Putamen (tissue), 1 donor: ENCODE measurements at places on chromosomes 2 and 18.

DNA sequence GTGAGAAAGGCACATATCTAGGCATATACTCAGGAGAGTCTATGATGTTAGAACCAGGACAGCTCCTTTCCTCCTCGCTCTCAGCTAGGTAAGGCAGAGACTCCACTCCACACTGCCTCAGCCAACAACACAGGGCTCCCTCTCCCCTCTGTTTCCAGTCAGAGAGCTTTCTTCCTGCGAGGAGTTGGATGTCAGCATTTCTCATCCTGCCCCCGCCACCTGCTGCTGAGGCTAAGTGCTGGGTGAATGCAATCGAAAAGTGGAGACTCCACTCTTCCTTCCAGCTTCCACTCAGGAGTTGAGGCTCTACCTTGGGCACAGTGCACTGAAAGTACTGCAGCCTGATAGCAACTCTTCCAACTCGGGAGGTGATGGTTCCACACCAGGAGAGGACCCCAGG, 177.2 kb upstream of the RAB6C start:
- DNase-seq, result peak; percentile 4

- no peak for DNase-seq
Observed at GRCh38 chr2:136055929-136056688, 61.8 kb downstream of the CXCR4 start.

DNA sequence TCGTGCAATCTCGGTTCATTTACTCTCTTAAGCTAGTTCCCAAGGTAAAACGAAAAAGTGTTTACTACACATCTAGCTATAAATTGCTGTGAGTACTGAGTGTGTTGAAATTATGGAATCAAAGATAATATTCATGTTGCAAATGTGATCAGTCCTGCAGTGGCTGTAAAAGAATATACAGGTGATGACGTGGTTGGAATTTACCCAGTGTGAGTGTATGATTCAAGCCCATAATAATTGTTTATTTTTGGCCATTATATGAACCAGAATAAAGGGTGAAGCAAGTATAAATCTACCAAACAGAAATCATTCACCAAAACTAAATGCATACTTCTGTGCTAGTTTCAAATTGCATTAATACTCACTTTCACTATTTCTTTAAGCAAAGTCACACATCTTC, 1363.6 kb upstream of the CHAC2 start:
- DNase-seq, result no peak

DNA sequence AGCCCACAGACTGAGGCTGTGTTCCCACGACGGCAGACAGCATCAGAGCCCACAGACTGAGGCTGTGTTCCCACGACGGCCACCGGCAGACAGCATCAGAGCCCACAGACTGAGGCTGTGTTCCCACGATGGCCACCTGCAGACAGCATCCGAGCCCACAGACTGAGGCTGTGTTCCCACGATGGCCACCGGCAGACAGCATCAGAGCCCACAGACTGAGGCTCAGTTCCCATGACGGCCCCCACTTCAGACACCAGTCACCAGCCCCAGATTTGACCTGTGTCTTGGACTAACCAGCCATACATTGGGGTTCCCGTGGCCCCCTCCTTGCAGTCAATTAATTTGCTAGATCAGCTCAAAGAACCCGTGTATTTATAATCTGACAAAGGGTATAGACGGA, 57.8 kb upstream of the SNTG2 start:
- DNase-seq, result no peak

- DNase-seq, result no peak
Observed at GRCh38 chr2:16069663-16069932, 129.2 kb downstream of the MYCN start.

- no peak for DNase-seq
Observed at GRCh38 chr2:112798979-112799975, 15.0 kb upstream of the IL1A start.

- DNase-seq, result no peak
Observed at GRCh38 chr2:172722481-172722880, 13.2 kb upstream of the RAPGEF4 start.

- no peak for DNase-seq
Observed at GRCh38 chr2:180033993-180034894, 27.1 kb upstream of the CWC22 start.

DNA sequence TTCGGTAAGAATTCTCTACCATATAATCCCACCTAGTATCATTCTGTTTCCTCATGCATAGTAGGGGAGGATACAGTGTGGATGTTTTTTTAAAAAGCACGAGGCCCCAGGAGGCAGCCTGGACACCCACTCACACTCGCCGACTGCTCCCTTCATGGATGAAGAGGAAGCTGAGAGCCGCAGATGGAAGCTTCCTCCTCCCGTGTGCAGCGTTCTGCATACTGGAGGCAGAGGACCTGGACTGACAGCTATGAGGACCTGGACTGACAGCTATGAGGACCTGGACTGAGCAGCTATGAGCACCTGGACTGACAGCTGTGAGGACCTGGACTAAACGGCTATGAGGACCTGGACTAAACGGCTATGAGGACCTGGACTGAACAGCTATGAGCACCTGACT, 234.4 kb downstream of the NDUFA10 start:
- no peak for DNase-seq

DNA sequence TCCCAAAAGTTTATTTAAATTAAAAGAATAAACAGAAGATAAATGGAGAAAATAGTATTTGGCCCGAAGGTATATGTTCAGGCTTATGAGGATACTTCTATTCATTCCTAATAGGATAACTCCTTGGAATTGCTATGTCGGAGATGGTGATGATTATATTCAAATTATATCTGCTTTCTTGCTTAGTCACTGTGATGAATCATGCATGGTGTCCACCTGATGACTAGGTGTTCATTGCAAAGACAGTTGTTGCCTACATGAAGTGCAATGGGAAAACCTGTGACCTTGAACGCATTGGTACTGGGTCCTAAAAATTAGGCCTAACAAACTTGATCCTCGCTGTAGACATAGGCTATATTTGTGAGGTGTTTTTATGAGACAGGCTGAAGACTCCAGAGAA, 617.3 kb upstream of the ZEB2 start:
- DNase-seq, result no peak

DNA sequence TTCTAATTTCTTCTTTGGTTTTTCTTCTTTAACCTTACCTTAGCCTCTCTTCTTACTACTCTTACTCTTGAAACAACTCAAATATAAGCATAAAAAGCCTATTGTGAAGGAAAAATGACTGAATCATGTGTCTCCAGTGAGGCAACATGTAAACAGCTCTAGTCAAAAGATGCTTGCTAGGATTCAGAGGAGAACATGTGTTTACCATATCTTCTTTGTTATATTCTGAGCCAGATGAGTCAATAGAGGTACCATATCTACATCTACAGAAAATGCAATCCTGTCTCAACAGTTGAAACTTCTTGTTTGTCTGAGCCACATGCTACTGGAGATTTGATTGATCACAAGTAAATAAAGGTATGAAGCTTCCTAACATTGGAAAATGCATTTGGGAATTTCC, 15.9 kb upstream of the FIGN start:
- DNase-seq, result no peak

DNA sequence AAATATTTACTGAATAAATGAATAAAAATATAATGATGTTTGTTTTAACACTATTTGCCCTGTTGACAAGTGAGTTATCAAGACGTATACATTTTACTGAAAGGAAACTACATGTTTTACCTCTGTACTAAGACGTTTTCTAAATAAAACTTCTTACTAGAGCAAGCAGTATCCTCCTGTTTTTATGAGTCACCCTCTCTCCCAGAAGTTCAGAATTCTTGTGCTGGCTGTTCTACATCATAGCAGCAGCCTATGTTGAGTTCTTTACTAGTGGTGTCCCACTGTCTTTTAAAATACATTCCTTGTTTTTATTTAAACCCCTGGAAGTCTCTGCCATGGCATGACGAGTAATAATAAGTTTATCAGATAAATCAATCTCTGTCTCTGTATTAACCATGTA, 297.4 kb downstream of the CALCRL start:
- DNase-seq, result no peak

DNA sequence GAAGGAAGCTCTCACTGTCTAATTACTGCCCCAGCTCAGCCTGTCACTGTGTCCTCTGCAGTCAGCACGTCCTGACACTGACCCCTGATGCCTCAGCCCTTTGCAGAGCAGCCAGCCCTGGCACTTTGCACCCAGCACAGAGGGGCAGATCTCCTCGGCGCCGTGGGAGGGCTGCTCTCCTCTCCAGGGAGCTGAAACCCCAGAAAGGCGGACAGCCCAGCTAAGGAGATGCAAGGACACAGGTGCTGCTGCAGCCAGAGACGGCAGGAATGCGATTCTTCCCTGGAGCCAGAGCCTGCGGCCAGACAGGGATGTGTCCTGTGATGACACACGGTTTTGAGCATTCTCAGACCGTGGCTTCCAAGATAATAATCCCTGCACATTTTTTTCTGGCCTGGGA, 34.5 kb upstream of the SIX3 start:
- no peak for DNase-seq

DNA sequence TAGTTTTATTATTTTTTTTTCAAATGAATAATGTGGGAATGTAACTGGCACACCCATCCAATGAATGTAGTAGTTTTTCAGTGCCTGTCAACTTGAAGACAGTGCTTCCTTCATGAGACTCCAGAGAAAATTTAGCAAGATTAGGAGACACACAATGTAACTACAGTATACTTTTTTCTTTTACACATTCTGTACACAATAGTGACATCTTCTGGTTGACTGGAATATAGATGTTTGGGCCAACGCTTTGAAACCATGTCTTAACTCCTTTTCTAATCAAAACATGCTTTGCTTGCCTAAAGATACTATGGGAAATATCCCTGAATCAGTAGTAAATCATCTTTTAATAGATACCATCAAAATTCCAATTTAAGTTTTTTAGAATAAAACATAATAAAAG, 229.5 kb upstream of the ZC3H15 start:
- DNase-seq, result peak; percentile 45

DNA sequence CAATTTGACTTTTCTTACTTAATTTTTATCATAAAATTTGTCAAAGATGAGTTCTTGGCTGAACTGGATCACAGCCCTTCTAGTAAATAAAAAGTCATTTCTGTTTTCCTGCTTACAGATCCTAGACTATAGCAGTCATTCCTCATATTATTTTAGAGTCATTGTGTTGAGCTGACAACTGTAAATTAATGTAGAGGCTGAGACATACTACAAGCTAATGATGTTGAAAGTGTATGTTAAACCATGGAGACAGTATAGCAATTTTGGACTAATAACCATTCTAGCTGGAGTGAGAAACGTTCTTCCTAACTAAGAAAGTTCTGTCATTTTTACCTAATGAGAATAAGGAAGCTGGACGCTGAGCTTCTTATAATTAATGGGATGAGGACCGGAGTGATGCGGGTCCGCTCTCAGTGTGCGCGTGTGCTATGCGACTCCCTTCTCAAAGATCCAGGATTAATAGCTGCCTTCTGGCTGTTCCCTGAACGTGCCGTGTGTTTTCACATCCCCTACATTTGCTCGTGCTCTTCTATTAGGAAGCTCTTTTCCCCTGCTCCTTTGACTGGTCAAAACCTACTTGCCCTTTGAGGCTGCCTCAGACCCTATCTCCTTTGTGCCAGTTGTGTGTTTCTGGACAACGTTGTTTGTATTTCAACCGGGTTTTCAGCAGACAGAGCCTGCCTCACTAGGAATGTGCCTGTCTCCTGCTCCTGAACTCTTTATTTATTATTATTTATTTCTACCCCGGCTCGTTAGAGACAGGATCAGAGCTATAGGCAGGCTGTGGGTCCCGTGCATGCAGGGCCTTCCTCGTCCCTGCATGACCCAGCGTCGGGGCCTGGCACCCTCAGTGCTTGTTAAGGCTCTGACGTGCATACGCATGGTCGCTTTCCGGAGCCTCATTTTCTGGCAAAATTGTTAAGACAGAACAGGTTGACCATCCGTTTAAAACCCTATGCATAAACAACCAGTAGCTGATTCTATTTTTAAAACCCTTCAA, 182.6 kb downstream of the DCDC2C start:
- DNase-seq, result no peak

- DNase-seq, result no peak
Observed at GRCh38 chr2:127270663-127271062, 23.3 kb downstream of the ERCC3 start.

GRCh38 chr2:165793161-165793778, 777 bp downstream of the GALNT3 start:
- DNase-seq, result no peak

DNA sequence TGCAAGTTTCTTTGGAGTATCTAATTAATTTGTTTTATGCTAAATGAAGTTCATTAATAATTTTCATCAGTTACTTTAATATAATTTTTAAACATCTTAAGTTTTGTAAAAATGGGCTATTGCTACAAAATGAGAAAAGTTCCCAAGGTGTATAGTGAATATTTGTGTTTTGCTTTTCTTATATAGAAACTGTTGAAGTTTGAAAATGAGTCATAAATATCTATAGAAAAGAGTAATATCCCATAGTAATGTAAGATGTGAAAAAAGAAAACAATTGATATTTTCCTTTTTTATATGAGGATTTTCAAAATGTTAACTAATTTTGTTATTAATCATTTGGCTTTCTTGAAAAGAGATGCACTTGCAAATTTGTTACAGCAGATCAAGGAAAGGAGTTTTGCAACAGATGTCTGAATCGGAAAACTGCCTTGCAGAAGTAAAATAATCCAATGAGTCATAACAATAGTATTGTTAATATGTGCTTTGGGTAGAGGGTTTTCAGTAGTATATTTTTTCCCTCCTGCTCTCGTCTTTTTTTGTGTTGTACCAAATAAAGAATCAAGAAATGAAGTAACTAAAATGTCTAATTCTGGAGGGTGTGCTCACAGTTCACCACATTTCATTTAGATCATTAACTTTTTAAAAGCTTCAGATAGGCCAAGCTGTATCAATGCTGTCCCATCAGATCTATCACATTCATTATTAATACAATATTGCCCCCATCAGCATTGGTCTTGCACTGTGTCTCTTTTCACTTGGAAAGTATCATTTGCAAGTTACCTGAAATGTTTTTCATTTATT, 15.5 kb downstream of the DUSP19 start:
- DNase-seq, result no peak

DNA sequence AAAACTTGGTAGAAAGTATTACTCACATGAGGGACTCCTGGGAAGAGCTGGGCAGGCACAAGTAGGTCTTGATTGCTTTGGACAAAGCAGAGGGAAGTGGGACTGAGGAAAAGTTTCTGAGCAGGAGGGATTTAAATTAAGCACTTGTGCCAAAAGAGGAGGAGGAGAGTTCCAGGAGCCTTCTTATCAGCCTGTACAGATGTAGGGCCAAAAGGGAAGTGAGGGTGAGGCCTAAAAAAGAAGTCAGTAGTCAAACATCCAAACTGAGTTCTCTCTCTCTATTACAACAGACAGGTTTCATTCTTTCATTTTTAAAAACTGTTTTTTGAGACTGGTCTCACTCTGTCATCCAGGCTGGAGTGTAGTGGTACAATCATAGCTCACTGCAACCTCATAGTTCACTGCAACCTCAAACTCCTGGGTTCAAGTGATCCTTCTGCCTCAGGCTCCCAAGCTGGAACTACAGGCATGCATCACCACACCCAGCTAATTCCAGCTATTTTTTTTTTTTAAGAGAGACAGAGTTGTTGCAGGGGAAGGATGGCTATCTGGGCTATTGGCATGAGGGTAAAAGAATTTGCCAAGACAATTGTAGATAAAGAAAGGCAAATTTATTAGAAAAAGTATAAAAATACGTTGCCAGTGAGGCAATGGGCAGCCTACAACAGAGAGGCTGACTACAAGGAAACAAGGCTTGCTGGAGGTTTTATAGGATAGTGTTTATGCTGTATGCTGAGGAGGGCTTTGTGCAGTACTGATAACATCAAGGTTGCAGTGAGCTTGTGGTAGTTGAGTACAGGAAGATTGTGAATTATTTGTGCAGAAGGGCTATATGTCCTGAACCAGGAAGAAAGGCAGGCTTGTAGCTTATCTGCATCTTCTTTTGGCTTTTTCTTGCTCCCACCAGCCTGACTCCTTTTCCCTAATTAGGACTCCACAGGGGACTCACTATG, 29.0 kb downstream of the CFAP210 start:
- no peak for DNase-seq

GRCh38 chr2:177030451-177031105, 182.0 kb upstream of the HNRNPA3 start:
- peak; percentile 61 for DNase-seq
